CD4-positive, alpha-beta T cell treated with Interleukin-4 for 4 hours (primary cell): ENCODE measurements at places on chromosomes 2 and 18.
A peak's percentile ranks its signal among the peaks of the same experiment; 100 is the strongest.

DNA sequence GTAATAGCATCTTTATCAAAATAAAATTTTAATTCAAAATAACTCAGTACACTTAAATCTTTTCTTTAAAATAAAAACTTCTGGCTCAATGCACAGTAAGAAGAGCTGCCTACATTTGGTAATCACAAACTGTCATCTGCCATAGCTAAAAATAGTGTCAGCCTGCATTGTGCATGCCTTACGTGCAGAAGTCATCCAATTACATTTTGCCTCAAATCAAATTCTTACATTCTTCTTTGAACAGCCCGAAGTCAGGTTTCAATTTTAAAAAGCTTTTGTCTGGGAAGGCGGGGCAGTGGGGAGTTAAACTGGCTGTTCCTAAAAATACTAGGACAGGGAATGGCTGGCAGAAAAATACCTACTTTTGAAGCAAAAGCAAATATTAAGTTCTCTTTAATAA lies 51.1 kb downstream of the RTN4 start:
- no peak for DNase-seq

GRCh38 chr2:152106464-152106863 lies 7.6 kb upstream of the CACNB4 start:
- DNase-seq: no peak

DNA sequence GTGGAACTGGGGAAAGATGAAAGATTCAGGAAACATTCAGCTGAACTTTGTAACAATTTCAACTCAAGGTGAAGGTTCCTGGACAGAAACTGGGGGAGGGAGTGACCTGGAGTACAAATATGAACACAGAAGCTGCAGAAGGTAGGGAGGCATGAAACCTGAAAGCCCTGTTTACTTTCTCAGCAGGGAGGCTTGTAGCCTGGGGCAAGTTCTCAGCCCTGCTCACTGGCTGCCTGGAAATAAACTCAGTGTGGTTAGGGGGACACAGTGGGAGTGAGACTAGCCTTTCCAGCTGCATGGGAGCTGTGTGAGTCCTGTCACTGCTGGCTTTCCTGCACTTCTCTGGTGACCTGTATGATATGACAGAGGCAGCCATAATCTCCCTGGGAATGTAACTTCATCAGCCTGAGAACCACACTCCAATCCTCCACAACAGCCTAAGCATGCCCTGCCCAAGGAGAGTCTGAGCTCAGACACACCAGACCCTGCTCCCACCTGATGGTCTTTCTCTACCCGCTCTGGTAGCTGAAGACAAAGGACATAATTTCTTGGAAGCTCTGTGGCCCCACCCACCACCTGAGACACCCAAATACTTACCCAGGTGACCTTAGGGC lies 77.0 kb downstream of the ZSWIM2 start:
- DNase-seq: no peak

DNA sequence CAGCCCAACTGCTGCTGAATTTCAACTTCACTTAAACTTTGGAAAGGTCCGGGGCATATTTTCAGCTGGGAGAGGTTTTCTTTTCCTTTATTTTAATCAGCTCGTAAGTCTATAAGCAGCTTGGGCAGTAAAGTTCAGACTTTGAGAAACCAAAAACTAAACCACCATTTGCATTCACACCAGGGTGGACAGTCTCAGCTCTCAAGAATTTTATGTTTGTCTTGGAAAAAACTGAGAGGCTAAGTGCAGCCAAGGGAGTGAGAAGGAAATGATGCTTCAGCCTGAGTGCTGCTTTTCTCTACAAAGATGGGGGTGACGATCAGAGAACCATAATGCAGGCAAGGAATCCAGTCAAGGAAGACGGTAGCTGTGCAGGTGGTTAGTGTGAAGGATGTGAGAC lies 30.2 kb downstream of the MCFD2 start:
- DNase-seq: no peak

GRCh38 chr2:24819442-24820174 lies 26.4 kb downstream of the CENPO start:
- DNase-seq: no peak

GRCh38 chr2:9201185-9201891 lies 5.3 kb upstream of the ASAP2 start:
- DNase-seq: no peak

- peak; percentile 20 for DNase-seq
These were observed 647 bp downstream of the CCDC121 start for GRCh38 chr2:27627963-27628766.

GRCh38 chr2:203427061-203427460 lies 98.9 kb downstream of the ABI2 start:
- DNase-seq: no peak

DNA sequence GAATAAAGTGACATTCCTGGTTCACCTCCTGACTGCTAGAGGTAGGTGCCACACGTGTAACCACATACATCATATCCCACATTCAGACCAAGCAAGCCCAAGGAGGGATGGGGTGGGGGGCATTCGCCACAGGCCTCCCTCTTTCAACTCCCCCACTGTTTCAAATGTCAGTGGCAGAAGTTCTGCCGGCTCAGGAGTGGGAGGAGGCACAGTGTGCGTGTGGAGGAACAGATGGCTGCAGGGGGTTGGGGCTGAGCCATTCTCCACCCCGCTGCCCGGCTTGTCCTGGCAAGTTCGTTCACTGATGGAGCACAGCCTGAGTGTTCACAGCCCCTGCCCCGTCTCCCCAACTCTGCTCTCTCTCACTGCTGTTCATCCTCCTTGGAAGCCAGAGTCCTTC lies 75.4 kb upstream of the TANC1 start:
- DNase-seq: no peak

DNA sequence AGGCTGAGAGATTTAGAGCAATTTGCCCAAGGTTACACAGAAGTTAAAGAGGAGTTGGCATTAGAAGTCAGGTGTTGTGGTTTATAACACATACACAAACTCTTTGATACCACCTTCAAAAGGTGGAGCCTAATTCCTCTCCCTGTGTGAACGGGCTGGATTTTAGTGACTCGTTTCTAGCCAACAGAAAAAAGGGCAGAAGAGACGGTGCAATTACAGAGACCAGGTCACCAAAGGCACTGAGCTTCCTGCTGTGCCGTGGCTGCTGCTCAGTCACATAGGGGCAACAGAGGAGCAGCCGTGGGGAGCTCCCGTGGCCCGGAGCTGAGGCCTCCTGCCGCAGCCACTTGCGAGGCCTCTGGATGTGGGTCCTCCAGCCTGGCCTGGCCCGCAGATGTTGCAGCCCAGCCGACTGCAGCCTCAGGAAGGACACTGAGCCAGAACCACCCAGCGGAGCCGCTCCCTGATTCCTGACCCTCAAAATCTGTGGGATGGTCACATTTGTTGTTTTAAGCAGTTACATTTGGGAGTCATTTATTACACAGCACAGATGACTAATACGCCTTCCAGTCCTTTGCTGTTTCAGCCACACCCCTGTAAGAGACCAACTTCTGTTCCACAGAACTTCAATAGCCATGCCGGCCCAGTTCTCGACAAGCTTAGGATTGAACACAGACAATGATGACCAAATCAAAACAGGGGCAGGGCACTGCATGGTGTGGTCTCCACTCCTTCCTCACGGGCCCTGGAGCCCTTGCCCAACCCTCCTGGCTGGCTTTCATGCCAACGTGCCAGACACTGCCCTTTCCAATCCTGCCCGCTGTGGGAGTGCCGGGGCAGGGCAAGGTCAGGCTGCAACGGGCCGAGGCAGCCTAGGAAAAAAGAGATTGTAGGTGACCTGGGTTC lies 17.1 kb downstream of the EDAR start:
- DNase-seq: no peak

- DNase-seq: no peak
These were observed 76.4 kb downstream of the LTBP1 start for GRCh38 chr2:33022989-33023727.

GRCh38 chr2:12547566-12548170 lies 169.1 kb upstream of the TRIB2 start:
- DNase-seq: no peak
